ENCODE measurements at places on chromosomes 1 and 21.

DNA sequence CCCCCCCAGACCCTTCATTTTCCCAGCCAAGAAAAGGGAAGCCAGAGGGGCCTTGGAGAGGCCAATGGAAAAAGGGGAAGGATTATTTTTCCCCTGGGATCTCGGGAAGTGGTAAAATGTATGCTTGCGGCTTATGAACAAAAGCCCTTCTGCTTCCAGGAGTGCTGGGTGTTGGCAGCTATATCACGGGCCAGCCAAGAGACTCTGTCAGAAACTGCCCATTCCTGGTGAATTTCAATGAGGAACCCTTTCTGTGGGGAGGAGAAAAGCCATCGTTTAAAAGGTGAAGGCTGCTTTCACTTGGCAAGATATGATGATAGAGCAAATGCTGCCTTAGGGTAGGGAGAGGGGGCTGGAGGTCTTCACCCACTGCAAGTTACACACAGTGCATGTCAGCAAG is 69.7 kb upstream of the ZC3H12A start:
- no peak for DNase-seq

DNA sequence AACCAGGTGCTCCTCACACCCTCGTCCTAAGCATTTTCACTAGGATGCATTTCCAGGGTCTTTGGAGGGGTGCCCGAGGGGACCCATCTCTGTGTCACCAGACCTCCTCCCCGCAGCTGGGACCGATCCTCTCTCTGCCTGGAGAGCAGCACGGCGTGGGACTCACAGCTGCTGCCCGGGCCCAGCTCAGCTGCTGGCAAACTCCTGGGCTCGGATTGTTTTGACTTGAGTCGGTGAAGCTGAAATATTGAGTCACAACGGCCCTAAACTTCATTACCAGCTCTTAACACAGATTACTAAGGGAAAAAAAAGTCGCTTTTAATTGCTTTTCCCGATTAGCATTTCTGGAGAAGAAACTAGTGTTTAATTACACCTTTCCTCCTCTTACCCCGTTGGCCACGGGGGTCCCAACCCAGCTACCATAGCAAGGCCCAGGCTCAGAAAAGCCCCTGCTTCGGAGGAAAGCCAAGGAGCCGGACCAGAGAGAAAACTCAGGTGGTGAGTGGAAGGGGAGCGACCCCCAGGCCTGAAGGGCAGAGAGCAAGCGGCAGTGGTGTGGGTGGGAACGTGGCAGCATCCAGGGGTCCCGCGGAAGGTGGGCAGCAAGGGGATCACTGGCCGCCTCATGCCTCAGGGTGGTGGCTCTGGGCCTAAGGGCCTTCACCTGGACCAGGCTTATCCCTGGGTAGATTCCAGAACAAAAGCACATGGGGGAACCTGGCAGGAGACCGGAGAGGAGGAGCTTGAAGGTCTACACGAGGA is 41.7 kb downstream of the CASZ1 start:
- DNase-seq, result no peak

DNA sequence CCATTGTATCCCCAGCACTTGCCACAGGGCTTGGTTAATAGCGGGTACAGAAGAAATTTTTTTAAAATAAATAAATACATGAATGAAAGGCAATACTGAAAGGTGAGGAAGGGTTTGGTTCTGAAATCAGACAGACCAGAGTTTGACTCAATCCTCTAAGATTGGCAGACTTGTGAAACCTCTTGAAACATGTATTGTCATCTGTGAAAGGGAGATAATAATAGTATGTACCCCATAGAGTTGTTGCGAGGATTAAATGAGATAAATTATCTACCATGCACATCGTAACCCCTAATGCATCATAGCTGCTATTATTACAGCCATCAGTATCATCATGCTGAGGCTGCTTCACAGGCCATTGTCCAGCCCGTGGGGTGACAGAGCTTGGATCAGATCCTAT is 41.4 kb downstream of the S1PR1 start:
- no peak for DNase-seq

GRCh38 chr1:162111572-162111971 is 42.1 kb downstream of the NOS1AP start:
- no peak for DNase-seq

GRCh38 chr1:94325377-94326302 is 88.3 kb upstream of the ARHGAP29 start:
- DNase-seq, result no peak
